ENCODE measurements at places on chromosomes 5 and 9. TPM values are rescaled to one million over a fixed set of nuclear protein-coding genes. Genes with fewer than 3 reads are reported as not detected.
A peak's percentile ranks its signal among the peaks of the same experiment; 100 is the strongest.

Gene IFNA2
- not detected for total RNA-seq

DNA sequence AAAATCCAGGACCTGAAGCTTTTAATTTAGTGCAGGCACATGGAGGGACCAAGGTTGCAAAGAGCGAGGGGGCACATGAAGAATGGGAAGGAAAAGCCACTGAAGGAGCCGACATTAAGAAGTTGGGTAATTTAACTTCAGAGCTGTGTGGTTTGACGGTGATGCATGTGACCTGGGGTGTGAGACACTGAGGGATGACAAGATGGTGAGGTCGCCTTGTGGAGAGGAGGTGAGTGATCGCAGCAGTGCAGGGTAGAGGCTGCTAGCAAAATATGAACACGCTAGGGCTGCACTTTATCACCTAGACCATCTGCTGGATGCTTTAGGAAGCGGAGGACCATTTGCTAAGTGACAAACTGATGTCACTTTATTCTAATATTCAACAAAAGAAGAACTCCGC is 339.0 kb upstream of the KIF2A start:
- peak; percentile 15 for DNase-seq

- no peak for DNase-seq
Observed at GRCh38 chr5:137567226-137567625, 68.1 kb upstream of the SPOCK1 start.

Gene RAD17
- total RNA-seq: 21.3 TPM

DNA sequence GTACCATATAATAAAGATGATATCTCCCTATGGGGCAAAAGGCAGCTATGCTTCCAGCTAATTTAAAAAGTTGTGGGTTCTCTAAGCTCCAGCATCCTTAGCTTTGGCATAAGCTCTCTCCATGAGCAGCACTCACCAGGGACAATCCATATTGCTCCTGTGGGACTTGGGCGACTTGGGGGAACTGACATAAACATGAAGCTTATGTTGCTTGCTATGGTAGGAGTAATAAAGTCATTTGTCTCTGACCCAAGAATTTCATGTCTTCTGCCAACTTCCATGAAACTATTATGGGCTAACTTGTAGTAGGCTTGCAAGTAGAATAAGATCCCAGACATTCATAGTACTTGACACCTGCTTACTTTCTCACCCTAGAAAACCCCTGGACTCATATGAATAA is 36.2 kb upstream of the TLE4 start:
- no peak for DNase-seq

Gene RNF208
- not detected for total RNA-seq

GRCh38 chr9:134025606-134026541 is 593 bp downstream of the BRD3OS start:
- DNase-seq: peak; percentile 49

DNA sequence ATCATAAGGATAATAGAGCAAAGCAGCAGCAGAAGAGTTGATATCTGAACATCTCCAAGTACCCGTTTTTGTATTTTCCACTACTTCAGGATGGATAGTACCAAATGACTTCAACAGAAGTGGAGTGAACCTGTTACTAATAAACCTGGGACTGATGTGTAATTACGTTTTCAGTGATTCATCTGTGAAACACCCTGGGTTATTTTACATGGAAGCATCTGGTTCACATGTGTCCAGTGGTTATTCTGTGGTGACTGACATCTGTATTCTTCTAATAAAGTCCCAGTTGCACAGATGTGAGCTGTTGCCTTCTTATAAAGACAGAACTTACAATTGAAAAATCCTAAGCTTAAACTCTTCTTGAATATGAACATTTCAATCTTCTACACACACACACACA is 139.7 kb upstream of the VCAN start:
- peak; percentile 43 for DNase-seq

DNA sequence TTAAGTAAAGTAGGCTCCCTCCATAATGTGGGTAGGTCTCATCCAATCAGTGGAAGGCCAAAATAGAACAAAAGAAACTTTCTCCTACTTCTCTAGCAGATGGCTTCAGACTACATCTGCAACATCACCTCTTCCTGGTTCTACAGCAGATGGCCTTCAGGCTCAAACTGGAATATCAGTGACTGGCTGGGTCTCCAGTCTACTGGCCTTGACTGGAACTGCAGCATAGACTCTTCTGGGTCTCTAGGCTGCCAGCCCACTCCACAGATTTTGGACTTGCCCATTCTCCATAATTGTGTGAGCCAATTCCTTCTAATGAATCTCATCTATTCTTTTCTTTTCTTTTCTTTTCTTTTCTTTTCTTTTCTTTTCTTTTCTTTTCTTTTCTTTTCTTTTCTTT is 64.8 kb downstream of the ACER2 start:
- no peak for DNase-seq

DNA sequence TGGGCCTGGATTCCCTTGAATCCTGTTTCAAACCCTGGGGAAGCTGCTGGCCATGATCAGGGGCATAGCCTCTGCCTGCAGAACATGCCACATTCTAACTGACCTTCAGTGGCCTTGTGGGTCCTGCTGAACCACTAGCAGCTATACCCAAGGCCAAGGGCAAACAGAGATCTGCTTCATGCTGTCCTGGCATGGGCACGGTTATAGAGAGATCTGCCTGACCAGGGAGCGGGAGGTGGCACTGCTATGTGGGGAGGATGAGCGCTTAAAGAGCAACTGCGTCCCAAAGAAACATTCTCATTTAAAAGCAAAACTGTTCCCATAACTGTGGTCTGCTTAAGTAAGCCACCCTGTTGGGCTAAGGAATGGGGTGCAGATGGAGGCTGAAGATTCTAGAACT is 36.5 kb upstream of the SYNPO start:
- no peak for DNase-seq

DNA sequence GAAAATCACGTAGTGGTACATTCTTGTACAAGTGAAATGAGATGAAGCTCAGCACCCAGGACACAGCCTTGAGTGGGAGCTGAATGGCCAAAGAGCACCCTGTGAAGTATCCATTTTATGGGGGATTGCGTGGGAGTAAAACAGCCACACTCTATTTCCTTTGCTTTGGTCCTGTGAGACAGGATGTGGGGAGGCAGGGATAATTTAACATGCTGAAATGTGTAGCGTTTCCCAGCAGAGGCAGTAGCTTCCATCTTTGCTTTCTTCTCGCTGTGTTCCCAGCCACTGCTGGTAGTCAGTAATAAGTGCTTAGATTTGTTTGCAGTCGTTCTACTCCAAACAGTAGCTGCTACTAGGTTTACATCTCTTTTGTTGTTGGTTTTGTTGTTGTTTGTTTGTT is 4.4 kb downstream of the IL31RA start:
- peak; percentile 56 for DNase-seq

DNA sequence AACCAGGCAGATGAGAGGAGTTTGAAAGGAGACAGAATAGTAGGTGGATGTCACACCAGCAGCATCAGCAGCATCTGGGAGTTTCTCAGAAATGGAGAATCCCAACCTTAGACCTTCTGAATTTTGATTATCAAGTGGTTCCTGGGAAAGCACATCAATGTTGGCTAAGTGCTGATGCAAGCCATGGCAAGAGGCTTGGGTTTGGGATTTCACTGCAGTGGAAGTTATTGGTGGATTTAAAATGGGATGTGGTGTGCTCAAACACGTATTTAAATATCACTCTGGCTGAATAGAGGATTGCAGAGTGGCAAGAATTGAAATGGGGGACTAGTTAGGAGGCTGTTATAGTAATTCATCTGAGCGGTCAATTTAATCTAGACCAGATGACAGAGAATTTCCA is 387.8 kb upstream of the WWC1 start:
- DNase-seq: no peak

- DNase-seq: no peak
Observed at GRCh38 chr5:147156012-147156411, 78.8 kb upstream of the STK32A start.

GRCh38 chr5:34803974-34804732 is 34.8 kb upstream of the TTC23L start:
- peak; percentile 53 for DNase-seq

- no peak for DNase-seq
Observed at GRCh38 chr5:114648940-114649339, 287.1 kb downstream of the KCNN2 start.

GRCh38 chr9:119282476-119283077 is 86.7 kb downstream of the BRINP1 start:
- no peak for DNase-seq

- no peak for DNase-seq
Observed at GRCh38 chr5:172730981-172731679, 39.9 kb downstream of the DUSP1 start.

DNA sequence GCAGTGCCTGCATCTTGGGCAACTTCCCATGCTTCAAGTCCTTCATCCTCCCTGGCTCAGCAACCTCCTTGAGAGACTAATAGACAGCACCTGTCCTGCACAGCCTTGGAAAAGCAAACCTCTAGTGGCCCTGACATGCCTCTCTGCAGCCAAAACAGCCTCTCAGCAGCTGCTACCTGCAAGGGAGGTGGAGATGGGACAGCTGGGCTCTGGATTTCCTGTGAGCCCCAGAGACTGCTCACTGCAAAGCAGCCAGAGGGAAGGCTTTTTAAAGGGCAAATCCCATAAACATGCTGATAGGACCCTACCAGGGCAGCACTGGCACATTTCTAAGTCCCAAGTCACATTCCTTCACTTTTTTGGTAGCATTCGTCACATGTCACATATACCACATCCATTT is 31.5 kb upstream of the MYORG start:
- DNase-seq: no peak

- DNase-seq: no peak
Observed at GRCh38 chr9:21668516-21668915, 133.9 kb upstream of the MTAP start.

GRCh38 chr5:179680014-179680779 is 637 bp downstream of the CBY3 start:
- DNase-seq: no peak

Gene DNAH5
- 0.97 TPM for total RNA-seq

- DNase-seq: peak; percentile 39
Observed at GRCh38 chr5:92544036-92544435, 1037.0 kb downstream of the NR2F1-AS1 start.

DNA sequence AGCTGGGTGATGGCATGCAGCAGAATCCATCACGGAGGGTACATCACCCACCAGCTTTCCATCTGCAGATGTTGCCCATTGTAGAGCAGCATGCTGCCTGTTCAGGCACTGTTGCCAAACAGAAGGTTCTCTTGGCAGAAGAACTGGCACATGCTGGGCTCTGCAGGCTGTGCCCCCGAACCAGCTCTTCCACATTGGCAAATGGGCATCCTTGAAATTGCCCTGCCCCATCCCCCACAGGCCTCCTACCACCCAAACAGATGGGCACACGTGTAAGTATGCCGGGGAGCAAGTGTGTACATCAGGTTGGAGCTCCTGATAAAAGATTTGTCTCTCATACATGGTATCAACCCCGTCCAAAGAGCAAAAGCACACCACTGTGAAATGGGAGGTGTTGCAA is 220.3 kb upstream of the TAS2R1 start:
- DNase-seq: no peak

Gene PHF24
- not detected for total RNA-seq

- DNase-seq: no peak
Observed at GRCh38 chr9:76401176-76401575, 7.0 kb upstream of the RFK start.

DNA sequence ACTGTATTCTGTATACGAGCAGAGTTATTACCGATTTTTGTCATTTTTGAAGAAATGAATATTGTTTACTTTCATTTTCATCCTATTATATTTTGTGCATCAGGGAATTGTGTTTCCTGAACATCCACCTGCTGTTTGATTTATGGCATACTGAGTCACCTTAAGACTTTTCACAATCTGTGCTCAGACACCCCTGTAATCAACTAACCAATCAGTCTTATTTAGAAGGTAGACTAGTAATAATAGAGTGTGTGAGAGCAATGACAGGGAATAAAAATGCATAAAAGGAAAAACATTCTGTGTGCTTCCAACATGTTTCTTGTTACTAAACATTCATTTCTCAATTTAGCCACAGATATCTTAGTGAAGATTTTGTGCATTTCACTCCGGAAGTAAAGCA is 1413.6 kb upstream of the ACO1 start:
- no peak for DNase-seq

DNA sequence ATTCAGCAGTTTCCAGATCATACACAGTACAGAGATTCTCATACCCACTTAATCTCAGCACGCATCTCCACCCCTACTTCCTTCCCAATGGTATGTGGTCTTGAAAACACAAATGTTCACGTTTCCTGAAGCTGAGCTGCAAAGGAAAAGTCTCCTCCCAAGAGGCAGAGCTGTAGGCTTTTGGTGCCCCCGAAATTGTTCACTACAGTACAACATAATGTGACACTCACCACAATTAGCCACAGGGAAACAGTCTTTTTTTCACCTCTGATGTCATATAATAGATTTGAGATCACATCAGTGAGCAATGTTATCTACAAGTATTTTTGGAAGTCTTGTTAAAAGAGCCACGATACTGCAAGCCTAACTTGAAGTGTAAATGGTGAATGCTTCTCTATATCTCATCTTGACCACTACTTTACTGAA is 40.2 kb downstream of the NFIB start:
- peak; percentile 16 for DNase-seq

Gene GPR21
- total RNA-seq: 1.9 TPM

GRCh38 chr5:173953528-173954090 is 35.4 kb upstream of the C5orf47 start:
- DNase-seq: peak; percentile 75

GRCh38 chr5:42953041-42953440 is 87.1 kb downstream of the ANXA2R start:
- DNase-seq: no peak

DNA sequence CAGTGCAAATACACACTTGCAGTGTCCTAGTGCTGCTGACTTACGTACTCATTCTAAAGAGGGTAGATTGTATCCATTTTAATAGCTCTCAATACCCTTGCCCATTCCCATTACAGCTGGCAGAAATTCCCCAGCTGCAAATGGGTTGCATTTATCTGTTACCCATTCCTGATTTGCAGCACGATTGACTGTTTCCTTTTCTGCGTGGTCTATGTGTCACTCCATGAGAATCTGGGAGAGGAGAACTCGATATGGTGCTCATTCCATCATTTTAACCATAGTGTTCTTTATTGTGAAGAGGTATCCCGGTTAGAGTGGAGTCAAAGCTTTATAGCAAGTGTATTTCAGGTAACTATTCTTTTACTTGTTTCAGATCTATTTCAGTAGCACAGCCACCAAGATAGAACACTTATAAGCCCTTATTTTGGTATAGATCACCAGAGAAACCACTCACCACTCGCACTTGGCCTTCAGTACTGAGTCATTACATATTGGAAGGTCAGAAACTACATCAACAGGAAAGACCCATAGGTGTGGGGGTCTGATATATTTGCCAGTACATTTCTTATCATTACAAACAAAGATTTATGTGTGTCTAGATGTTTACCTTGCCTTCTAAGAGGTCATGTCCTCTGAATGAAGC is 139.5 kb downstream of the MUSK start:
- DNase-seq: no peak

Gene C9orf50
- total RNA-seq: not detected

Gene ADAMTS12
- 54.8 TPM for total RNA-seq

Measured in fibroblast of villous mesenchyme (primary cell).